ENCODE measurements at places on chromosomes 12 and 14.
A peak's percentile ranks its signal among the peaks of the same experiment; 100 is the strongest.

- DNase-seq: peak; percentile 35
Measured at GRCh38 chr14:26163761-26164160, 434.1 kb downstream of the NOVA1 start.

DNA sequence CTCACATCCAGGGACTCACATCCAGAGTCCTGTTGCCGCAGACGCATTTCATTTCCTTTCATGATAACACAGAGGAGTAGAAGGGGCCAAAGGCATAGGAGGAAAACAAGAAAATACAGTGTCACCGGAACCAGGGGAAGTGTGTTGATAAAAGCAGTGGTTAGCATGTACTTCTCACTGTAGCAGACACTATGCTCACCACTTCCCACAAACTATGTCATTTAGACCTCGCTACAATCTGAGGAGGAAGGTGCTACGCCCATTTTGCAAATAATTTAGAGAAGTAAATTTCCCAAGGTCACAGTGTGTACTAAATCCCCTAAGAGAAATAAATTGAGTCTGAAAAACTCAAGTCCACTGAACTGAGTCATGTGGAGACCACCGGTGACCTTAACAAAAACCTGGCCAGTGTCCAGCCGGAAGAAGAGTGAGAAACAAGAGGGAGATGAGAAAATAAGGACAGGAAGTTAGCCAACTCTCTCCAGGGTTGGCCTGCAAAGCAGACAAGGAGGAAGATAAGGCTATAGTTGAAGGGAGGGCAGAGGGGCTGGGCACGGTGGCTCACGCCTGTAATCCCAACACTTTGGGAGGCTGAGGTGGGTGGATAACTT is 25.8 kb upstream of the TMCC3 start:
- no peak for DNase-seq

- no peak for DNase-seq
Measured at GRCh38 chr14:50357124-50357523, 39.6 kb downstream of the CDKL1 start.

DNA sequence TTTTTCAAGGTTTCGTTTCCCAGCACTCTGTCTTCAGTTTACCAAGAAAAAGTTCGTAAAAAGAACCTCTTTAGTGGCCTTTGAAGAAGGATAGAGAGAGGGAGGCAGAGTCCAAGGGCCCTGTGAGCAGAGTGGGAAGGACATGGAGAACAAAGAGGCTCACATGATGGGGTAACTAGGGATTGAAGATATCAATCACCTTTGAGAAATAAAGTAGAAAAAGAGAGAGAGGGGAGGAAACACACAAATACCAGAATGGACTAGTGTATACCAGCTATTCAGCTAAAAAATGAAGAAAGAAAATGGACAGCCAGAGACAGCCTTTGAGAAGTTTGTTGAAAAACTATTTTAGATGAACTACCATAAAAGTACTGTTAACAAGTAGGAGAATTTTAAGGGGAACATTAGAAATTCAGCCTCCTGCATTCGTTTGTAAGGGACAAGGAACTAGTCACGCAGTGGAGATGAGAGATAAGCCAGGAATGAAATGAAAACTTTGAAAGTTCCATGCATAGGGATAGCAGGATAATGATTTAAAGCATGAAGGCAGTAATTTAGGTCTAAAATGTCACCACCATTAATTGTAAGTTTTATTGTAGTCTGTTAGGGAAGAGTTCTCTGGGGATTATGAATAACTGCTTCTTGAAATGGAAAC is 82.1 kb downstream of the SPTSSA start:
- DNase-seq: no peak

- no peak for DNase-seq
Measured at GRCh38 chr12:132188916-132189325, 44.7 kb downstream of the NOC4L start.

- no peak for DNase-seq
Measured at GRCh38 chr12:102885043-102885932, 31.8 kb downstream of the PAH start.

DNA sequence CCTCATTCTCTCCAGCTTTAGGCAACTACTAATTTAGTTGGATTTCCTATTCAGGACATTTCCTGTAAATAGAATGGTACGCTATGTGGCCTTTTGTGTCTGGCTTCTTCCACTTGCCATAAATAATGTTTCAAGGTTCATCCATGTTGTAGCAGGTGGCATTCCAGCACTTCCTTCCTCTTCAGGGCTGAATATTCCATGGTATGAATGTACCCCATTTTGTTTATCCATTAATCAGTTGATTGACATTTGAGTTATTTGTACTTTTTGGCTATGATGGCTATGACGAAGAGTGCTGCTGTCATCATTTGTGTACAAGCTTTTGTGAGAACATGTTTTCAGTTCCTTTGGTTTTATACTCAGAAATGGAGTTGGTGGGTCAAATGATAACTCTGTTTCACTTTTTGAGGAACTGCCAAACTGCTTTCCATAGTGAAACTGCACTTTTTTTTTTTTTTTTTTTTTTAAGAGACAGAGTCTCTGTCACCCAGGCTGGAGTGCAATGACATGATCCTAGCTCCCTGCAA is 6.5 kb upstream of the CDK2AP1 start:
- no peak for DNase-seq

- DNase-seq: no peak
Measured at GRCh38 chr12:128267651-128268378, 845 bp downstream of the TMEM132C start.

- no peak for DNase-seq
Measured at GRCh38 chr12:80627782-80628181, 79.7 kb upstream of the MYF6 start.

DNA sequence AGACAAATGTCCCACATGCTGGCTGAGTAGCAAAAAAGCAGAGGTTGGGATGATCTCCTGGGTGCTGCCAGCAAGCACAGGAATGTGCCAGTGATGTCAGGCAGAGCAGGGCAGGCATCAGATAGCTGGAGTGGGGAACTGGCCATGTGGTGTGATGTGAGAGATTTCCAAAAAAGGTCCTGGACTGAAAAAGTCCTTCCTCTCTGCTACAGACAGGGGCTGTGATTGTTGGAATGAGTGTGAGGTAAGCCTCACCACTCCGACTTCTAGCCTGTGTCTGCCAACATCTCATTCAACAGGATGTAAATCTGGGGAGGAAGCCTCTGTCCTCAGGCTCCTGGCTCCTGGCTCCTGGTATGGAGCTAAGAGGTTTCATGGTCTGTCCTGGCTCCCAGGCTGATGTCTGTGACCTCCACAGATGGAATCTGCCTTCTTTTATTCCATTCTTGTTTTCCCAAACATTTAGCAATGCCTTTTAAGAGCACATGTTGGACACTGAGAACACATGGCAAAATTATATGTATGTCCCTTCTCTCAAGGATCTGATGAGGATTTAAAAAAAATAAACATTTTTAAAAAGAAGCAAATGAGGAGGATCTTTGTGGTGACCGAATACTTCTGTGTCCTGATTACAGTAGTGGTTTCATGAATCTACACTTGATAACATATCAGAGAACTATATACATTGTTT is 50.1 kb upstream of the STK38L start:
- no peak for DNase-seq

DNA sequence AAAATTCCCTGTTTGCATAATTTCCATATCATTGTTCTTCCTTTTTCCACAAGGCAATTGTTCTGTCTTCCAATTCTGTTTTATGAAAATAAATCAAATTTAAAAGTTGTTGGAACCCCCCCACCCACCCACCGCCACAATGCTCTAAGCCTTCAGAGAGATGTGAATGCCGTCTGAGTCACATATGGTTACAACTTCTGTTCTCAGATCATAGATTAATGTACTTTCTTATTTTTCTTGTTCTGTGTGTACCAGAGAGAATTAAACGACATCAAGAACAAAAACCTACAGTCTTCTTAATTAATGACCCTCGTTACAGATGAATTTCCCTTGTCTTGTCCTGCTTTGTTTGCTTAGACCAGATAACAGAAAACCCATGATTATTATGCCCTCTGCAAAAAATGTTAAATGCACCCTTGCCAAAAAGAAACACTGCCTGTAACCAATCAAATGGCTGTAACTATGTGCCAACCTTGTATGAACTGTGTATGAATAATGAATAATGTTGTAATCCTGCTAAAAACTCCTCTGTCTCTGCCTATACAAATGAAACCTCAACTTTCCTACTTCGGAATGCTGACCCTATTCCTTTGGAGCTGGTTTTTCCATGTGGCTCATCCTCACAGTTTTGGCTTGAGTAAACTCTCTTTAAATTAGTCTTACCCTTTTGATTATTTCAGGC is 14.0 kb downstream of the OR6S1 start:
- no peak for DNase-seq

GRCh38 chr12:7460375-7461259 is 16.7 kb upstream of the CD163L1 start:
- peak; percentile 42 for DNase-seq

DNA sequence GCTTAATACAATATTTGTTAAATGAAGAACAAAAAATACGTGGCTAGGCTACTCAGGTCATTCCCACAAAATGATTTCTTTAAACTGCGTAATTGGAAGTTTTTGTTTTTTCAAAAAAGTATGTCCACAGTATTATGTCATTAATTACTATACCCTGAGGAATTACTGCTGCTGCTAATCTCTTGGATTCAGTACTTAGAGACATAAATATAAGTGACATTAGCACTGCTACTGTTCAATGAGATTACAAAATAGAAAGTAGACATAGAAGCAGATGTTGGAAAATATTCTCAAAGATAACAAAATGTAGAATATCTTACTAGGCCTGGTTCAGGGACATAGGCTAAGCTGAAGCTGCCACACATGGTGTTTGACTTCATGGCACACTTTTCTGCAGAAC is 36.3 kb downstream of the HMGA2 start:
- no peak for DNase-seq

DNA sequence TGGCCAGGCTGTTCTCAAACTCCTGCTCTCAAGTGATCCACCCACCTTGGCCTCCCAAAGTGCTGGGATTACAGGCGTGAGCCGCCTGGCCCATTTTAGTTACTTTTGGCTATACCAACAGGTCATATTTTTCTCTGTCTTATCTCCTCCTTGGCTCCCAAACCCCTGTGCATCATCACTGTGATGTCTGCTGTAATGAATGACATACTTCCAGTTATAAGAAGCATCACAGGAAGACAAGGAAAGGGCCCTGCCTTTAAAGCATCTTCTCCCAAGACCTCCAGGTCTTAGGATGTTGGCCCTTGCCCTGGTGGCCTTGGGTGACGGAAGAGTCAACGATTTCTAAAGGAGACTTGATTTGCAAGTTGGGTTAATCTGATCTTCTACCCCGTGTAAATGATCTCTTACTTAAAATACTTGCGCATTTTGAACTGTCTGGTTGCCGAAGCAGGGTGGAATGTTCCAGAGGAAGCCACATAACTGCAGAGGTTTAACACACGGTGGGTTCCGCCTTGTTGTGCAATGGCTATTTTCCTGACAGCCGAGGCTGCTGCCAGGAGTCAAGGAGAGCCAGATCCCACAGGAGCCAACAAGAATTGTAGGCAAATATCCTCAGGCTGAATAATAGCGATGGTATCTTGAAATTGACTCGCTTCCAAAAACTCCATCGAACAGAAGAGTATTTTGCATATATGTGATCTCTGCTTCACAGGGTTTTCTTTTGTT is 55.7 kb upstream of the PLXNC1 start:
- DNase-seq: no peak
